ENCODE measurements at places on chromosomes 3 and 15. TPM values are rescaled to one million over a fixed set of nuclear protein-coding genes. Genes with fewer than 3 reads are reported as not detected.

Gene CNTN3
- total RNA-seq, result not detected

Gene FGF12
- 15.7 TPM for total RNA-seq

Gene CCRL2
- total RNA-seq, result 0.54 TPM

Gene FBXL22
- 0.71 TPM for total RNA-seq

Gene EXD1
- not detected for total RNA-seq

Gene CADPS
- total RNA-seq, result 0.54 TPM

Gene TM6SF1
- not detected for total RNA-seq

DNA sequence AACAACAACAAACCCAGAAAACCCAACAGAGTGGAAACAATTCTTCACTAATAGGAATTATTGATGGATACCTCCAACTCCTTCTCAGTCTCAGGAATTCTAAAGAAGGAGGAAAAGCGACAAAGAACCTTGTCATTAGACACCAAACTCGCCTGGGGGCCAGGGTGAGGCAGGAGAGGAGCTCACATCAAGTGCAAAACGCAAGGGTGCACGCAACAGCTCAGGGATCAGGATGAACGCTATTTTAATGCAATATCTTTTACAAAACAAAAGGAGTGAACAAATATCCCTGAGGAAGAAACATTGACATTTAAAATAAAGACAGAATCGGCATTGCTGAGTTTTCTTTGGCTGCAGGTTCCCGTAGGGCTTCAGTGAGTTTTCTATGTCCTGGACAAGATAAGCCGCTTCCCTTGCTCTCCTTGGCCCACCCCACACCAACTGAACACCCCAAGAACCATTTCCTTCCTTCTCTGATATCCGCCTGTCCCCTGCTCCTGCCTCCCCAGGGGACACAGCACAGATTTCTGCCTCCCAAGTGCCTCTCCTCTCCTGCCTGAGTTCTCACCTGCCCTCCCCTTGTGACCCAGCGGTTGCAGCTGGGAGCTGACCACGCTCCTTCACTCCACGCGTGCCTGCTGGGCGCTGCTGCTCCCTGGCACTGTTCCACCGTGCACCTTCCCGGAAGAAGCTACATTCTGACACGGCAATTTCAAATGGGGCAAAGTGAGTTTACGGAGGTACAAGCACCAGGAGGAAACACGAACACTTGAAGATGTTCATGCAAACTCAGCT, 63.0 kb downstream of the ATP10A start:
- H3K27me3 ChIP-seq, result no peaks in the 10 kb centered on the region
- H3K4me3 ChIP-seq, result no peak overlapping the region
- no peaks in the 10 kb centered on the region for H3K4me1 ChIP-seq
- no peak for DNase-seq

DNA sequence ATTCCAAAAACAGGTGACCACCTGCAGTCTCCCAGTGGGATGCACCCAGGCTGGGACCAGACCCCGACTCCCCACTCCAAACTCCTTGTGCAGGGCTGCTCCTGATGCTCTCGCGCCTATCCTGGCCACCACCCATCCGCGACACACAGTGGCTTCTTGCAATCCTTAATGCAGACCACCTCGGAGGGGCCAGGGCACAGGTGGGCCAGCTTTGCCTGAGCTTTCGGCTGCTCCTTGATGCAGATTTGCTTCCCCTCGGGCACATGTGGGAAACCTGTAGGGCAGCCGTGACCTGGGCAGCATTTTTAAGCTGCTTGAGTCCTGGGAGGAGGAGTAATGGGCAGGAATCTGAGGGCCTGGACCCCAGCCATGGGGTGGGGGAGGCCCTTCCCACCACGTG, 18.9 kb downstream of the SLC6A11 start:
- no peak overlapping the region for H3K4me3 ChIP-seq
- H3K27me3 ChIP-seq, result peaks cover 86% of the 10 kb centered on the region
- no peaks in the 10 kb centered on the region for H3K36me3 ChIP-seq
- no peak overlapping the region for H3K27ac ChIP-seq
- DNase-seq, result no peak

DNA sequence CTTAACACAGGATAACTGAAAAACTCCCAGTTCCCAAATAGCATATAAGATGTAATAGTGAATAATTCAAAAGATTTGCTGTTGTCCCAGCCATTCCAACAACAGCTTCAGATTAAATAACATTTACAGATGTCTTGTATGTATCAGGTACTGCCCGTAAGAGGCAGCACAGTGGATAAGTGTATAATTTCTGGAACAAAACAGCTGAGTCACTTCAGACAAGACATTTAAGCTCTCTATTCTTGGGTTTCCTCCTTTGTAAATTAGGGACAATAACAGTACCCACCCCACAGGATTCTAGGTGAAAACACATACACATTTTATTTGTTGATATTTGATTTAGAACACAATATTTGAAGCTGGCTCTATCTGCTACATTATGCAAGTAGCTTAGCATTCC, 2.6 kb upstream of the WWTR1 start:
- H3K27me3 ChIP-seq, result no peaks in the 10 kb centered on the region
- no peak overlapping the region for H3K4me3 ChIP-seq
- H3K27ac ChIP-seq, result no peak overlapping the region
- no peak for DNase-seq
- peaks cover 41% of the 10 kb centered on the region for H3K36me3 ChIP-seq

DNA sequence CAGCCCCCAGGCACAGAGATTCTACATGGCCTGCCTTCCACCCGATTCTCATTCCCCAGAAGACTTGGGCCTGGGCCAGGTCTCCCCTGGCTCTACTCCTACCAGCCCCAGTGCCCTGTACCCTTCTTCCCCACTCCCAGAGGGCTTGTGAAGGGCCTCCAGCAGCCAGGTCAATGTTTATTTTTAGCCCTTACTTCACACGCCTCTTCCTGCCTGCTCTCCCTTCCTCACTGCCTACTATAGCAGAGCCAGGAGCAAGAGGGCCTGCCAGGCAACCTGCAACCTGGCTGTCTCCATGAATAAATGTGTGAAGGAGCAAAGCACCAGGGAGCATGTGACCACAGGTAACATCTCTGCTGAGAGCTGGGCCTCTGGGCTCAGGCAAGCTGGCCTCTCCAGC, 26.4 kb upstream of the APEH start:
- H3K4me1 ChIP-seq, result peaks cover 9% of the 10 kb centered on the region
- H3K27me3 ChIP-seq, result peaks cover 25% of the 10 kb centered on the region
- H3K27ac ChIP-seq, result no peak overlapping the region
- no peak overlapping the region for H3K4me3 ChIP-seq
- no peak for DNase-seq

- no peaks in the 10 kb centered on the region for H3K27me3 ChIP-seq
- no peaks in the 10 kb centered on the region for H3K4me1 ChIP-seq
- no peak overlapping the region for H3K27ac ChIP-seq
- DNase-seq, result no peak
Measured at GRCh38 chr3:169992156-169992555, 25.5 kb downstream of the SEC62 start.

GRCh38 chr15:42324308-42324707, 35.0 kb upstream of the CAPN3 start:
- DNase-seq, result no peak
- H3K4me3 ChIP-seq, result no peak overlapping the region
- H3K27ac ChIP-seq, result no peak overlapping the region

DNA sequence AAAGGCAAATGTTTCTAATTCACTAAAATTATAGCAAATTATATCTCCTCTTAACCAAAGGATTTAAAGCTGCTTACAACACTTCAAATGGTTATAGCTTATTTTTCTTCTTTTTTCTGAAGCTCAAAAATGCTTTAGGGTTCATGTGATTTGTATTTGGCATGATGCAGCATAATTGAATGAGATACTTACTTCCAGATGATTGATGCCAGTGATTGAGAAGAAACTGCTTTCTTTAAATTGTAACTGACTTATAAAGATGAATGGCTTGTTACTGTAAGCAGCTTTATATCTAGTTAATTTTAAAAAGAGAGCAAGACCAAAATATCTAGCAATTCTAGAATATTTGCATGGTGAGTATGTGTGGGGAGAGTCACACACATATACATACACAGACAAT, 270.7 kb upstream of the THRB start:
- H3K27me3 ChIP-seq, result no peaks in the 10 kb centered on the region
- DNase-seq, result no peak
- H3K4me1 ChIP-seq, result no peaks in the 10 kb centered on the region
- no peak overlapping the region for H3K4me3 ChIP-seq

DNA sequence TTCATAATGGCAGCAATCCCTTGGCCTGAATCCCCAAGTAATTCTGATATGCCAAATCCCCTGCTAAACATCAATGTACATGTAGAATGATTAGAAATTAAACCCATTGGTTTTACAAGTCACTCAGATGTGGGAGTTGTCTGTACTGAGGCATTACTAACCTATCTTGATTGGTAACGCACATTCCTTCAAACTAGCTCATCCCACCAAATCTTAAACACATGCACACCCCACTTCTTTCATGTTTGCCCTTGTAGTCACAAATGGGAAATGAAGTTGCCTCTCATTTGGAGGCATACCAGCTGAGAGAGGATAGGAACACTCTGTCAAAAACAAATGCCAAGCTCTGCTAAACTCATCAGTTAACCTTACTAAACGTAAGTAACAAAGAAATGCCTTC, 29.1 kb upstream of the MAN2C1 start:
- DNase-seq, result no peak
- H3K36me3 ChIP-seq, result peaks cover 49% of the 10 kb centered on the region
- no peak overlapping the region for H3K4me3 ChIP-seq

- no peak overlapping the region for H3K27ac ChIP-seq
- no peak overlapping the region for H3K4me3 ChIP-seq
- peak; percentile 54 for DNase-seq
- H3K36me3 ChIP-seq, result peaks cover 4% of the 10 kb centered on the region
- H3K27me3 ChIP-seq, result no peaks in the 10 kb centered on the region
Measured at GRCh38 chr3:12954891-12955650, 113.7 kb upstream of the RPL32 start.
